ENCODE measurements at places on chromosomes 13 and 19.

DNA sequence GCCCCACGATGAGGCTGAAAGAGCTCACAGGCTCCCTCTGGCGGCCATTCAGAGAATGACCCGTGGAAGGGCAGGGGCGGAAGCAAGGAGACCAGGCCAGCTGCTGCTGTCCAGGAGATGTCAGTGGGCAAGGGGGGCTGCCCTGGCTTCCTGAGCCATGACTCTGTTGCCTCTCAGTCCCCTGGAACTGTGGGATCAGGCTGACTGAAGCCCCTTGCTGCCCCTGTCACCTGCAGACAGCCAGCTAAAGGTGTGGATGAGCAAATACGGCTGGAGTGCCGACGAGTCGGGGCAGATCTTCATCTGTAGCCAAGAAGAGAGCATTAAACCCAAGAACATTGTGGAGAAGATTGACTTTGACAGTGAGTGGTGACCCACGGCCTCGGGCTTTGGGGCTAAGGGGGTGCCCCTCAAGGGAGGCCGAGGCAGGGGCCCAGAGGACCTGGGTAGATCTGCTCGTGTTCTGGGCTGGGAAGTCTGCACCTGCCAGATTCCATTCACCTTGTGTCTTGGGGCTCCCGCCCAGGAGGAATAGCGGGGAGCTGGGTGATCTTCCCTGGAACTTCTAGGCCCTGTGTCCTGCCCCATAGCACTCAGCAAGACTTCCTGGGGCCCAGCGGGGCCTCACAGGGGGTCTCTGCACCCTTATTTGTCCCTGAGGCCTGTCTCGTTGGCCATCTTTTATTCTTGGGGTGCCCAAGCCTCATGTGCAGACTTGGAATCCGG, 12.5 kb upstream of the ACTN4 start:
- DNase-seq: peak; percentile 34

DNA sequence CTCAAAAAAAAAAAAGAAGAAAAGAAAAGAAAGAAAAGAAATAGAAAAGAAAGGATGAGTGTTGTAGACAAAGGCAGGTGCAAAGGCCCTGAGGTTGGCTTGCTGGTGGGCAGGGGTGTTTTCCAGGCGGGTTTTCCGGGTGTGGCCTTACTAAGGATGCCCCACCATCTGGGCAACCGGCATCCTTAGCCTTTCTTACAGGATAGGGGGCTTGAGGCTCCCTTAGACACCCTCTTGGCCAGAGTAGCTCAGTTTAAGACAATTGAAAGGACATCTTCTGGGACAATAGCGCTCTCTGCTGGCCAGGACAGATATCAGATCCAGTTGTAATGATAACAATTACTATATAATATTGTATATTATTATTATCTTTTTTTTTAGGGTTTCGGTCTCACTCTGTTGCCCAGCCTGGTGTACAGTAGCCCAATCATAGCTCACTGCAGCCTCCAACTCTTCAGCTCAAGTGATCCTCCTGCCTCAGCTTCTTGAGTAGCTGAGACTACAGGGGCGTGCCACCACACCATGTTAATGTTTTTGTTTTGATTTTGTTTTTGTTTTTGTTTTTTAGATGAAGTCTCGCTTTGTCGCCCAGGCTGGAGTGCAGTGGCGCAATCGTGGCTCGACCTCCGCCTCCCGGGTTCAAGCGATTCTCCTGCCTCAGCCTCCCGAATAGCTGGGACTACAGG, 1.4 kb upstream of the QTRT1 start:
- DNase-seq: peak; percentile 60

DNA sequence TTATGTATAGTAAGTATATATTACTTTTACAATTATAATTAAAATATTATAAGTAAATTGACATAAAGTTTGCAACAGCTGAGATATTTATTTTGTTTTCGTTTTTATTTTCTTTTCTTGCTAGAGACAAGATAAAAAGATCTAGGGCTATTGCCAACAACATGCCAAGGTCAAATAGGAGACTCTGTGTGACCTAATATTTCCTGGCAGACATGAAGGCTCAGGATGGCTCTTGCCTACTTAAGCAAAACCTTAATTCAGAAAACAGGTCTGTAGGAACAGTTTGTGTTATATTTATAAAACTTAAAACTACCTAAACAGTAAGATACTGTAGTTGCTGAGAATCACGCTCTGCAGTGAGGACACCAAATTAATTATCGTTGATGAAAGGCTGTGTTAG, 145.2 kb downstream of the RFC3 start:
- DNase-seq: no peak

GRCh38 chr13:26999499-26999898, 172.1 kb downstream of the USP12 start:
- DNase-seq: no peak

- no peak for DNase-seq
Measured at GRCh38 chr19:39525205-39525604, 7.4 kb downstream of the EID2B start.

DNA sequence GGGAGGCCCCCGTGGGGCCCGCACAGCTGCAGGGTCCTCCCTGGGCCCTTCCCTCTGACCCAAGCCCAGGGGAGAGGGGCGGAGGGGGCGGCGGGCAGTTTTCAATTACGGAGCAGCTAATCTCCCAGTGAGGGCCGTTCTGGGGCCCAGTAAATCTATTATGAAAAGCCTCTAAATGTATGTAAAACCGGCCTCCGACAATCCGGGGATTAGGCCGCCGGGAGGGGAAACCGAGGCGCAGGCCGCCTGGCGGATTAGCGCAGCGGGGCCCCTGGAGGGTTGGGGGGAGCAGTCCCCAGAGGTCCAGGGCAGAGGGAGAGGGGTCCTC, 25.1 kb downstream of the EFNA2 start:
- DNase-seq: no peak

- peak; percentile 68 for DNase-seq
Measured at GRCh38 chr19:12933287-12934072, at the start of gene FARSA. Gene FARSA (minus strand): TSS chr19:12933711. CDS start chr19:12933696, 15 bp downstream.

DNA sequence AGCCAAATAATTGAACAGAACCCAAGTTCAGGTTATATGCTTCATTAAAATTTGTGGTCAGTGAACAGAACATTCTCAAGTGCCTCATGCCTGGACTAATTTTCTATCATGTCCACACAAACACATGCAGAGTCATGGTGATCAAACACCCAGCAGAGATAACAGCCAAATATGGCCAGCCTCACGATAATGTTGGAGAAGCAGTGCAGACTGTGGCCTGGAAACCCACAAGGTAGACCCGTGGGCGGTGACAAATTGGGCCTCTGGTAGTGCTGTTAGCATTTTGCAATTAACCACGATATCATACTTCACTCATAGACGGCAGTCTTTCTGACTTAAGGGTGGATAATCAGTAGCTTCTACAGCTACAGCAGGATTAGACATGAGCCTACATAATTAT, 35.0 kb upstream of the VWA8 start:
- DNase-seq: no peak

DNA sequence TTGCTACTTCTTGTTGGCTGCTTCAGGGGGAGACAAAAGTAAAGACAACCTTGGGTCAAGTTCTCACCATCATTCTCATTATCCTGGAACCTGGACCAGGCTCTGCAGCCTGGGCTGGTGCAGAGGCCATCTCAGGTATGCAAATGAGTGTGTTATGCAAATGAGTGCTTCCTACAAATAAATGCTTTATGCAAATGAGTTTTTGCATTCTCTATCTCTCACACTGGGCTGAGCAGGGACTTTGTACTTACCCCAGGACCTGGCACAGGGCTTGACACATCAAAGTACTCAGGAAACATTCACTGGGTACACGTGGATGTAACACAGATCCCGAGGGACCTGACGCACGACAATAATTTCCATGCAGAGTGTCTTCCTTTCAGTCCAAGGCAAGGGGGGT, 103.0 kb downstream of the DNAJC15 start:
- DNase-seq: no peak

DNA sequence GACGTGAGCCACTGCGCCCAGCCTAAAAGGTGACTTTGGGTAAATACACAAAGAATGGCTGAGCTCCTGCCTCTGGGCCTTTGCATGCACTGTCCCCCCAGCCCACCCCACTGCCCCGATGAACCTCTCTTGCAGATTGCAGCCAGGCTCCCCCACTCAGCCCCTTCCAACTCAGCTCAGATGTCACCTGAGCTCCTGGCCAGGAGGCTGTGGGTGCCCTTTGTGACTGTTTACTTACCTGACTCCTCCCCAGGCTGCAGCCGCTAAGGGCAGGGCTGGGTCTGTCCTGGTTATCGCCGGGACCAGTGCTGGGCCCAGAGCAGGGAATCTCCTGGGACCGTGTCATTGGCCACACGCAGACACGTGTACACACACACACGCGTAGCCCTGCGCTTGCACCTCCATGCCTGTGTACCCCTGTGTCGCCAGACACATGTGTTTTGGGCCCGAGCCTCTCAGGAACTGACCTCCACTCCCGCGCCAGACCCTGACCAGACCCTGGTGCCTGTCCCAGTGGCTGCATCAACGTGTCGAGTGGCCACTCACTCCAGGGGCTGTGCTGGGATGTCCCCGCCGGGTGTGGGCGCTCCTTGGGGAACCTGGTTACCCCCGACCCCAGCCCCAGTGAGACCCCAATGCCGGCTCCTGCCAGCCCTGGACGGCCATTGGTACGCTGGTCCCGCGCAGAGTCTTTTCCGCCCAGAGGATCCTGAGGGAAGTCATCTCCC, 18.7 kb downstream of the EFNA2 start:
- DNase-seq: no peak

- no peak for DNase-seq
Measured at GRCh38 chr13:105655046-105655445, 880.4 kb downstream of the EFNB2 start.

DNA sequence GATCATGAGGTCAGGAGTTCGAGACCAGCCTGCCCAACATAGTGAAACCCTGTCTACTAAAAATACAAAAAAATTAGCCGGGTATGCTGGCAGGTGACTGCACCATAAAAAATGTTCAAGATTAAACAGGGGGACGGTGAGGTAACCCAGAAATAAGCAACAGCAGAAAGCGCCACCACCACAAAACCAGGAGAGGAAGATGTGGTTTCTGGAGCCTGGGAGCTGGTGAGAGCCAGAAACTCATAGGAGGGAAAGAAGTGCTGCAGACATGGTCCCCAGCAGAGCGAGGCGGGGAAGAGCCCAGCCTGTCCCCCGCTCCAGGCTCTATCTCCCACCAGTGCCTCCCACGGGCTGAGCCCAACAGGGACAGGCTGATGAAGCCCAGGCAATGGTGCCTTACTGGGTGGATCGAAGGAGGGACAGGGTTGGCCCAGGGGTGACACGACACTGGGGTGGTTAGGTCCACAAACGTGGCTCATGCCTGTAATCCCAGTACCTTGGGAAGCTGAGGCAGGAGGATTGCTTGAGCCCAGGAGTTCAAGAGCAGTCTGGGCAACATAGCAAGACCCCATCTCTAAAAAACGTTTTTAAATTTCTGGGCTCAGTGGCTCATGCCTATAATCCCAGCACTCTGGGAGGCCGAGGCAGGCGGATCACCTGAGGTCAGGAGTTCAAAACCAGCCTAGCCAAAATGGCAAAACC, 19.0 kb downstream of the SPC24 start:
- no peak for DNase-seq

DNA sequence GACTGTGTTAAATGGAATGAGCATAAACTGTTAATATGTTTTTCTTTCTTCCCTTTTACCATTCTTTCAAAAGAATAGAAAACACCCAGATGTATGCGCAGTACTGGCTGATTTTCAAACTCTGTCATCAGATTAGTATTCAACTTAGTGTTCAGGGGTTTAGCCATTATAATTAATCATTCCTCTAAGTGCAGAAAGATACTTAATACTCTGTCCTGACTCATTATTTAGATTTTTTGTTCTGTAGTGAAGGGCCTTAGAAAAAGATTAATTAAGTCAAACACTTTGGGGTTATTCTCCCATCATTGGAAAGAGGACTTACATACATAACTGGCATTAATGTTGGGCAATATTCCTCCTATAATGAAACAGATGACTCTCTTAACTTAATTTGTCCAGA, 1316.7 kb upstream of the SLC10A2 start:
- no peak for DNase-seq

DNA sequence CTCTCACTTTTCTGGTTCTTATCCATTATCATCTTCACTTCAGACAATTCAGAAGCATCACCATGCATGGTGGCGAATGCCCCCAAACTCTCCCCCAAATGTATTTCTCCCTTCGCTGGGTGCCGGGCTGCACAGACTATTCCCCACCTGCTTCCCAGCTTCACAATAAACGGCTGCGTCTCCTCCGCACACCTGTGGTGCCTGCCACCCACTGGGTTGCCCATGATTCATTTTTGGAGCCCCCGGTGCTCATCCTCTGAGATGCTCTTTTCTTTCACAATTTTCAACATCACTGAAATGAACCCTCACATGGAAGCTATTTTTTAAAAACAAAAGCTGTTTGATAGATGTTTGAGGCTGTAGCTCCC, 2.8 kb upstream of the F10 start:
- no peak for DNase-seq

GRCh38 chr13:38462605-38463004, 113.0 kb downstream of the UFM1 start:
- no peak for DNase-seq

DNA sequence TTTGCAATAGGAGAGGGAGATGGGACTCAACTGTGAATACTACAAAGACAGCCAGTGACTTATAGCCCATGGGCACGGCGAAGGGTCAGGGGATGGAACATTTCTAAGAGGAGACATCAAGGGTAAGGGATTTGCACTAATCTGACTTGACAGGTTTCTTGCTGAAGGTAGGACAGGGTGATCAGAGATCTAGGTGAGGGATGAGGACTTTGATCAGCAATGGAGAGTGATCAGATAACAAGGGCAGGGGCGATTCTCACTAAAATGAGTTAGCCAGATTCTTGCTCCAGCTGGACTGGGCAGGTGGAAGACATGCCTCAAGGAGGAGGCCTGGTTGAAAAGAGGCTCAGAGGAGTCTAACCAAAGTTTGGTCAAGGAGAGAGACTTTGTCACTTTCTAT, 209.2 kb downstream of the SLC7A1 start:
- no peak for DNase-seq

GRCh38 chr19:40159744-40160143, 31.5 kb upstream of the MAP3K10 start:
- DNase-seq: no peak

GRCh38 chr19:55554741-55555152, 9.4 kb upstream of the SBK3 start:
- DNase-seq: no peak

- DNase-seq: peak; percentile 65
Measured at GRCh38 chr19:15264061-15264932, 32.0 kb upstream of the EPHX3 start.
